ENCODE measurements at places on chromosomes 7 and 10.

GRCh38 chr10:20596065-20596755 is 300.9 kb downstream of the NEBL start:
- no peak for DNase-seq

DNA sequence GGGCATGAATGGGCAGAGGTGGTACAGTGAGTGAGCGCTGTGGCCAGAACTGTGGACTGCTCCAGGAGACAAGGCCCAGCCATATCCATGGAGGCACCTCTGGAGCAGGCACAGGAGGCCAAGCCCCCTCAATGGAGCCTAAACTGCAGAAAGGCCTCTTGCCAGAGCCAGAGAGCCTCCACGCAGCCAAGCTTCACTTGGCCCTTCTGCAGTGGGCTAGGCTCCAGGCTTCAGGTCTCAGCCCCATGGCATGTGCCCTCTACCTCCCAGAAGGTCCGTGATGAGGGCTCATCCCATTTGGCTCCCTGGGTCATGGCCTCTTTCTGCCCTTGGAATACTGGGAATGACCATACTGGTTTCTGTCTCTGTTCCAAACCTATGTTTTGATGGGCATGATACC is 8.9 kb downstream of the PDE1C start:
- DNase-seq: no peak

GRCh38 chr10:132402781-132403241 is 5.8 kb downstream of the PWWP2B start:
- DNase-seq: no peak

GRCh38 chr10:101282947-101283346 is 53.7 kb upstream of the LBX1 start:
- no peak for DNase-seq

Measured in AG04449 (cell line).